ENCODE measurements at places on chromosomes 7 and 10. TPM values are rescaled to one million over a fixed set of nuclear protein-coding genes. Genes with fewer than 3 reads are reported as not detected.

DNA sequence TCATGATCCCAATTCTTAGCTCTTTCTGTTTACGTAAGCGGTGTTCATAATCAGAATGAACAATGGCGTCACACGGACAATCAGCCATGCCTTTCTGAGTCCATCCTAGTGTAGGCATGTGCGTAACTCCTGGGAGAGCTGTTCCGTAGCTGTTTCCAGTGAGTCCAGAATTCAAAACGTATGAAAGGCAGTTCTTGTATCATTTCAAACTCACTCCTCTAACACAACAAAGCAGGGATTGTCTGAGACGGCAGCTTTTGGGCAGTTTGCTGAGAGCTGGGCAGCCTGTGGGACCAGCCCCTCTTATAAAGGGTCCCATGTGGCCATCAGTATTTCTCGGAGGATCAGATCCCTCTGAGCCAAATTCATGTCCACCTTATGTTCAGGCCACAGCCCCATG is 43.4 kb downstream of the PSPH start:
- DNase-seq = no peak

DNA sequence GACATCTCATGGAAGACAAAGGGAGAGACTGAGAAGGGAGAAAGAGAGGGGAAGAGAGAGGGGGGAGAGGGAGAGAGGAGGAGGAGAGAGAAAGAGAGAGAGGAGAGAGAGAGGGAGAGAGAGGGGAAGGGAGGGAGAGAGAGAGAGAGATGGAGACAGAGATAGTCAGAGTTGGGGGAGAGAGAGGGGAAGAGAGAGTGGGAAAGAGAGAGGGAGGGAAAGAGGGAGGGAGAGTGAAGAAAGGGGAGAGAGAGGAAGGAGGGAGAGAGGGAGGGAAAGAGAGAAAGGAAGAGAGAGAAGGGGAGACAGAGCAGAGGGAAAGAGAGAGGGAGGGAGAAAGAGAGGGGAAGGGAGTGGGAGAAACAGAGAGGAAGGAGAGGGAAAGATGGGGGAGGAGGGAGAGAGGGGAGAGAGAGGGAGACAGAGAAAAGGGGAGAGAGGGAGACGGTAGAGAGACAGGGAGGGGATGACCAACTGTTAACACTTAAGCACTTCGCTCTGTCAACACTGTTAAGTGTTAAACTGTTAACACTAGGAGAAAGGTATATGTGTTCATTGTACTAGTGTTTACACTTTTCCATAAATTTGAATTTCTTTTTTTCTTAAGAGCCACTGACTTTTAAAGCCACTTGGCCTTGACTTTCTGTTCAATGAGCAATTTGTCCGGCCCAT is 21.8 kb upstream of the SDK1 start:
- DNase-seq = no peak

DNA sequence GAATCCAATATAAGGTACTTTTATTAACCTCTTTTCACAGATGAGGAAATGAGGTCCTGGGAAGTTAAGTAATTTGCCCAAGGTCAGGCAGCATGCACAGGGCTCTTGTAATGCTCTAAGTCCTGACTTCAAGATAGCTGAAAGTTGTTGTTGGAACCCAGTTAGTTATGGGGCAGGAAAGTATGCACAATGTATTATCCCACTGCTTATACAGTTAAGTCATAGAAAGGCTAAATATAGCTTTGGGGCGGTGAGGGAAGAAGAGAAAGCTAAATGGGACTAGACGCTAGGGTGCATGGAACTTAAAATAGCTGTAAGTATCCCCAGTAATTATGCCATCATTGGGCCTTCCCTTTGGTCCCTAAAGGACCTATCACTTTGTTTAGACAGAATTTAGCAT is 9.2 kb downstream of the GLCCI1 start:
- DNase-seq = no peak

GRCh38 chr7:98217623-98218582 is 6.7 kb downstream of the BHLHA15 start:
- no peak for DNase-seq

DNA sequence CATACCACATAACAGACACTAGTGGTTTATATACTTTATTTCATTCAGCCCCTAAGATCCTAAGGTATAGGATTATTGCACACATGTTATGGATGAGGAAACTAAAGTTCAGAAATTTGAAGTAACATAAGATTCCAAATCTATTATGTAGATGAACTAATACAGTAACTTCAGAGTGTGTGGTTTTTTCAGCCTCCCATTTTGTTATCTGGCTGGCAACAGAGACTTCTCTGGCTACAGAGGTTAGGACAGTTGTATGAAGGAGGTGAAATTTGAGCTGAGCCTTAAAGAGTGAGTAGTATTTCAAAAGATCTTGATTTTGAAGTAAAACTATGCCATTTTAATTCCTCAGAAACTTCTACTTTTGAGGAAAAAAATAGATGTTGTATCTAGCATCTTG is 125.4 kb downstream of the MAPK8 start:
- no peak for DNase-seq

Gene TUBB8
- total RNA-seq = not detected

All from activated CD8-positive, alpha-beta T cell treated with anti-CD3 and anti-CD28 coated beads for 36 hours (primary cell).